ENCODE measurements at places on chromosomes 3 and 15. TPM values are rescaled to one million over a fixed set of nuclear protein-coding genes. Genes with fewer than 3 reads are reported as not detected.

POC1A gene
- total RNA-seq = 7.4 TPM

EOMES gene
- total RNA-seq = not detected

SERPINI2 gene
- total RNA-seq = not detected

SPATA16 gene
- not detected for total RNA-seq

NAA80 gene
- total RNA-seq = 3.5 TPM

TMEM41A gene
- total RNA-seq = 13.6 TPM

UBAP1L gene
- total RNA-seq = 2.2 TPM

TMC3 gene
- total RNA-seq = 0.20 TPM

CGNL1 gene
- total RNA-seq = 5.3 TPM

HYAL3 gene
- total RNA-seq = 10.6 TPM

SYNPR gene
- not detected for total RNA-seq

ULK4 gene
- 8.9 TPM for total RNA-seq

FRMD4B gene
- total RNA-seq = 0.83 TPM

RLBP1 gene
- not detected for total RNA-seq

SLC51B gene
- not detected for total RNA-seq

SI gene
- total RNA-seq = not detected

SUSD5 gene
- total RNA-seq = 8.4 TPM

SMCO1 gene
- total RNA-seq = not detected

MESP1 gene
- total RNA-seq = 0.26 TPM

SPESP1 gene
- 9.8 TPM for total RNA-seq

GOLGA6L9 gene
- total RNA-seq = 1.5 TPM

CYP8B1 gene
- total RNA-seq = not detected

IL17RC gene
- total RNA-seq = 22.2 TPM

RTP1 gene
- total RNA-seq = not detected

C2CD4B gene
- 0.89 TPM for total RNA-seq

ARGFX gene
- total RNA-seq = not detected

OR5K1 gene
- not detected for total RNA-seq

OIP5 gene
- 0.56 TPM for total RNA-seq

CPNE4 gene
- not detected for total RNA-seq

ASB14 gene
- total RNA-seq = not detected

PCSK6 gene
- total RNA-seq = 1.1 TPM

GOLGA8A gene
- 20.2 TPM for total RNA-seq

ANKRD28 gene
- total RNA-seq = 167 TPM

ANKRD34C gene
- not detected for total RNA-seq

Measured in smooth muscle cell of the pulmonary artery (primary cell).